ENCODE measurements at places on chromosomes 12 and 14.

DNA sequence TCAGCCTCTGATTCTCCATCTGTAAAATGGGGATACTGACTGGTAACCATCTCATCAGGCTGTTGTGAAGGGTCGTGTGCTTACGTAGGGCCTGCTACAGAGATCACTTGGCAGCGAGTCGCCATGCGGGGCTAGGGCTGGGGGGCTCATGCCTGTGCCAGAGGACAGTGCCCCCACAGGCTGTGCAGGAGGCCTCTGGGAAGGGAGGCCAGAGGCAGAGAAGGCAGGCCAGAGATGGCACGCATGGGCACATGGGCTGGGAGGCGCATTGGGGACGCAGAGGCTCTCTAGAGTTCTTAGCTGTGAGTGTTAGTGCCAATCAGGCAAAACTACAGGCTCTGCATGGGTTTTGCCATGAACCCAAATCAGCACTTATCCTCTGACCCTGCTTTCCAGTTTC lies 3.5 kb upstream of the BDKRB2 start:
- DNase-seq = no peak

DNA sequence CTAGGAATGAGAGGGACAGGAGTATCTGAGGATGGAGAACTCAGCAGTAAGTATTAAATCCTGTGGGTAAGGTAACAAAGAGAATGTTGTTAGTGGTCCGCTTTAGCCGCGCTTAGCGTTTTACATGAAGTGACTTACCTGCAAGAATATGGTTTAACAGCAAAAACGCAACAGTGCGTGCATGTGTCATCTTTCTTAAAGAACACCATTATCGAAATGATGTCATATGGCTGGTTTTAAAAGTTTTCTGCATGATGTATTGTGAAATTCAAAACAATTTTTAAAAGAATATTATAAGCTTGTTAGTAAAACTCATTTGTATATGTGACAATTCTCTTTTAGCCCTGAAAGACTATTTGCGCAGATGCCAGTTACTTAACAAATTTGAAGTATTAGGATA lies 1.7 kb downstream of the LEMD3 start:
- no peak for DNase-seq

DNA sequence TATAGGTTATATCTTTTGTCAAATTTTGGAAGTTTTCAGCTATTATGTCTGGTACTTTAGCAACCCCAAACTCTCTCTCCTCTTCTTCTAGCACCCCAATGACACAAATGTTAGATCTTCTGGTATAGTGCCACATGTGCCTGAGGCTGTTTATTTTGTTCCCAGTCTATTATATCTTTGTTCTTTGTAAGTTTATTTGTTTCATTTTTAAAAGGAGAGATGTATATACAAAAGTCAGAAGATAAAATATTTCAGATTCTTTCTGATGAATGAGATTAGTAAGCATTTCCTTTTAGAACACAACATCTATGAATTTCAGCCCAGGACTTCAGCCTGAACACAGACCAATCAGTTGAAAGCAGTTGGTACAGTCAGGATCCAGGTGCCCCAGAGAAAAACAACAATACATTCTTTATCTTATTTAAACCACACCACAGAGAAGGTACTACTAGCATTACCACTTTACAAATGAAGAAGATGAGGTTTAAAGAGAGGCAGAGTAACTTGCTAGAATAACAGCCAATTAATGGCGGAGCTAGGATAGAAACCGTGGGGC lies 114.1 kb upstream of the BTG1 start:
- no peak for DNase-seq

DNA sequence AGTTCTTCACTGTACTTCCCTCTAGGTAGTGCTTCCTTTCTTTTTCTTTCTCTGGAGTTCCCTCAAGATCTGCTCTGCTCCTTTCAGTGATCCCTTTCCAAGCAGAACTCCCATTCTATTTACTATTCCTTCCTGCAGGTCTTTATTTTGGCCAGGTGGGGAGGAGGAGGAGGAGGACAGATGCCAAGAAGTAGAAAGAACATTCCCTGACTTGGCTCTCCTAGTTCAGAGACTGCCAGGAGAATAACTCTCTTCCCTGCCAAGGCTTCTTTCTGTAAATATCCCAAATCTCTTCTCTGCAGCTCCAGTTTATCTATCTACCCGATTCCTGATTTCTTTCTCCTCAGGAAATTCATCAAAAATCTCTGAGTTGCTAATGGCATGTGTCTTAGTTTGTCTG lies 229.6 kb upstream of the TMEM260 start:
- DNase-seq = no peak

DNA sequence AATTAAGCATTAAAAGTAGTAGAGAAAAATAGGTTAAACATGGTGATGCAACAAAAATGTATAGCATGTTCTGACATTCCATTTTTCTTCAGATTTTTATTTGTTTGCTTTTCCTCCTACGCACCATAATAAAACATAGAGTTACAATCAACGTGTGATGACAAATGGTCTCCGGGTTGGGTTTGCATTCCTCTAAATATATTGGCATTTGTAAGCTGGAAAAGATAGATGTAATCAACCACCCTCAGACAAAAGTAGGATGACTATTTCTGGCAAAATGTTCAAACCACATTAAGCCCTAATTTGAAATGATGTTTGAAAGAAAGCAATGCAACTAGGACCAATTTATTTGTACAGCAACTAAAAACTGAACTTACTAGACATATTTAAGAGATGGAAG lies 58.4 kb downstream of the SLC25A21 start:
- no peak for DNase-seq

DNA sequence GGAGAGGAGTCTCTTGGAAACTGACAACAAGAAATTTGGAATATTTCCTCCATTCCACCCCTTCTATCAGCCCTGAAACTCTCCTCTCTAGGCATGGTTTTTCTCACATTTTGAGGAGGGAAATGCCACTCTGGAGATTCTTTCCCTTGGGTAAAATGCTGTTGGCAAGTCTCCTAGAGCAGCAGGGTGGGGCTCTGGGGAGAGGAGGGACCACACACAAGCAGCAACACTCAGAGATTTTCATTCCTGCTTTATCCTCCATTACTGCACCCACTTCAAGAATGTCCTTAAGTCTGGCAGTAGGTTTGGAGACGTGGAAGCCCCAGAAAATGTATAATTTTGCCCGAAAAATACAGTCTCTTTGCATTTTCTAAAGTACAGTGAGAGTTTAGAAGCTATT lies 130.8 kb upstream of the FLRT2 start:
- no peak for DNase-seq

- peak; percentile 33 for DNase-seq
These were observed 86.5 kb downstream of the CAND1 start for GRCh38 chr12:67355428-67356379.

- DNase-seq = no peak
These were observed 48.7 kb upstream of the ABCC9 start for GRCh38 chr12:21989819-21990412.
